ENCODE measurements at places on chromosomes 11 and 22.

DNA sequence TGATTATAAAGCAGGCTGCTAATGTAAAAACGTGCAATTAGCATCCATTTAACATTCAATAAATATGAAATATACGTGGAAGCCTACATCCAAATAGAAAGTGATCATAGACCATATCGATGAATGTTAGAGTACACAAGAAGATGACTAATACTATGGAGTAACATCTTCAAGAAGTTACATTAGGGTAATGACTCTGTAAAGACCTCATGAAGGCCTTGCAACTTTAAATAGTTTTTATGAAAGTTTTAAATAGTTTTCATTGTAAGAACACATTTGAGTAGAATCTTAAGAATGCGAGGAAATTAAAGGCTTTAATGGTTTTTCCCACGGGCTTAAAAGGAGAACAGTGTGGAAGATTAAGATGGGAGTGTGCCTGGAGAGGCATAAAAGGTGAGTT, 1.4 kb downstream of the TRIM34 start:
- DNase-seq: no peak

DNA sequence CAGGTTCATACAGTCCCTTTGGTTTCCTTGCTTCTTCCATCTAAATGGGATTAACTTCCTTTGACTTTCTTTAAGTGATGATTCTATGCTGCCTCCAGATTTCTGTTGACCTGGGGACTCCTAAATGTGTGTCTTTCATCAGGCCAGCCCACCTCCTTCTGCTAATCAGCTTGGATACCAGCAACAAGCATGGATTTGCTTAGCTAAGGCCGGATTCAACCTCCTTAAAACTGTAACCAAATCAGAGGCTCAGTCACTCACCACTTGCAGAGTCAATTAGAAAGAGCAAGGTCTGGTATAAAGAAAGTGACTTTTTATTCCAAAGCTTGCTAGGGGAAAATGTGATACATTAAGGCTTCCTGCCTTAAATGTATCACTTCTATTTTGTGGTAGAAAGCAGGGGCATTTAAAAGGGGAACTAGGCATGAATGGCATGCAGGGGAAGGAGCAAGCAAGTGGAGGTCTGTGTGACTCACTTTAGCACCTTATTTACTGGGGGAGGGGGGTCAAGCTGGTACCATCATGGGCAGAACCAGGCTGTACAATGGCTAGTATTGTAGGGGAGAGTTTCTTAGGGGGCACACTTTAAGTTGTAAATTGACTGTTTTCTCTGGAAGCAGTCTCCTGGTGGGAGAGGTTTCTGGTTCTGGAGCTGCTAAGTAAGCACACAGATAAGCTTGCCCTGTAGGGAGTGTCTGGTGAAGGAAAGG, 239.0 kb upstream of the PDGFD start:
- DNase-seq: peak; percentile 45

GRCh38 chr11:78667461-78667860, 92.8 kb upstream of the NARS2 start:
- no peak for DNase-seq

- no peak for DNase-seq
Observed at GRCh38 chr11:130876100-130876499, 40.2 kb downstream of the SNX19 start.

- DNase-seq: no peak
Observed at GRCh38 chr11:91998481-91998880, 226.1 kb upstream of the FAT3 start.

Data from KBM-7 (cell line).